ENCODE measurements at places on chromosomes 1 and 21. TPM values are rescaled to one million over a fixed set of nuclear protein-coding genes. Genes with fewer than 3 reads are reported as not detected.
A peak's percentile ranks its signal among the peaks of the same experiment; 100 is the strongest.

DNA sequence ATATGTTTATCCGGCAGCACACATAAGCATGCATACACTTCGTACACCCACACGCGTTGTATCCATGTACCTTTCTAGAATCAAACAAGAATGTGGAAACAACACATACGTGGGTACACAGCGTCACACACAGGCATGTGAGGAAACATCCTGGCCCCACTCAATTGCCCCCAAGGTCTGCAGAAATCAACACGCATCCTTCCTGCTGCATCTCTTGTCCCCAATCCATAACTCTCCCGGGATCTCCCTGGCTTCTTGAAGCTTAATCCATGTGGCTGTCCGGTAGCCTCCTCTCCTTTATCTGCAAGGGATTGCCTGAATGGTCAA, 5.5 kb upstream of the TBX15 start:
- DNase-seq: no peak

GRCh38 chr1:57959531-57960241, 535.8 kb upstream of the DAB1 start:
- DNase-seq: no peak

- DNase-seq: no peak
These were observed 576.1 kb upstream of the RGS18 start for GRCh38 chr1:191582169-191582568.

DNA sequence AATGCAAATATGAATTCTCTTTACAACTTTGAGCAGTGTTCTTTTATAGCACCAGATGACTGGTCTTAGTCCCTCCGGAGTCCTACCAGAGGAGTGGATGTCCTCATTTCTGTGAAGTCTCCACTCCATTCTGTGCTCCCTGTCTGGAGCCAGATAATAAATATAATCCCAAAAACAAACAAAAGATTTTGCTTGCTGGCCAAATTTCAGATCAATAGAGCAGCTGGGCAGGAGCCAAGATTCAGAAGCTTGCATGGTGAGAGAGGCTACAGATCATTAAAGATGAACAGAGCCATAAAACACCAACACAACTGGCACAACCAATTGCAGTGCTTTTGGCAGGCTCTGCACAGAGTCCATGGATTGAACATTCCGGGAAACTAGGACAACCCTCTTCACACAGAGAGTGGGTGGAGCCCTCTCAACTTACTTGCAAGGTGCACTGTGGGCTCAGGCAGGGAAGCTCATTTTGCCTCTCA, 231.5 kb upstream of the SNX7 start:
- no peak for DNase-seq

GRCh38 chr1:53763461-53763860, 24.5 kb upstream of the GLIS1 start:
- DNase-seq: no peak

GRCh38 chr1:229342656-229343569, at the start of gene CCSAP:
CCSAP (minus strand) TSS chr1:229343047; CDS start chr1:229342465, 582 bp downstream.
- DNase-seq: peak; percentile 75

DNA sequence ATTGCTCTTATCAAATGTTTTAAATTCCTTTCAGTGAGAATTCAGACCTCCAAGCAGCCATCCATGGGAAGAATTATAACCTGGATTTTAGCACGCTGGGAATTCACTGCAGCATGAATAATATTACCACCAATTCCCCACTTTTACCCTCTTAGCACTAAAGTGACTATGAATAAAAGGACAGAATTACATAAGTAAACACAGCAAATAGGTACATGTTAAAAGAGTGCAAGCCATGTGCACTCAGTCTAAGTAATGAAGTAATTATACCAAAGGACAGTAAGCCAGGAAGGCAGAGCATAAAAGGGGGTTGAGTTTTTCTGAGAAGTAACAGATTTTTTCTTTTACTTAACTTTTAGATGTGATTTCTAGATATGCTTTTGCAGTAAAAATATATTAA, 176.3 kb downstream of the DENND1B start:
- DNase-seq: no peak

DNA sequence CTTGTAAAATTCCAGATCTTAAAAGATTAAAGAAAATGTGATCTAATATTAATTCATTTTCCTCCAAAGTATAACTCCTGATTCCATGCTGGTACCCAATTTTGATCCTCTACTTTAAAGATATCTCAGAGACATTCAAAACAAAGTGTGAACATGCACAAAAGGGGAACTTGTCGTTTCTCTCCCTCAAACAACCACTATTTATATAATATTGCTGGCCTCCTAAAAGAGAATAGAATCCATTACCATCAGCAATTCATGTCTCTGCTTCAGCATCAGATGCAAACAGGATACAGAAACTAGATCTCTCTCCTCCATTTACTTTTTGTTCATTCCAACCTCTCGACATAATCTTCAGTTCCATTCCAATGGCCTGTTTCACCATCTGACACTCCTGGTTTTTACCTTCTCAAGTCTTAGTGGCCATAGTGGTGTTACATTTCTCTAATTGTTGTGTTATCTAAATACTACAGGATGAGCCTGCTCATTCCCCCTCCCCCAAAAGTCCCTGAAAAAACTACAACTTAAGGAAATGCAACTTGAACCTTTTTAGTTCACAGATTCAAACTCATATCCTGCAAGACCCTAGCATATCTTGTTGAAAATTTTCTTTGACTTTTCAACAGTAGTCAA, 4.1 kb downstream of the NRIP1 start:
- DNase-seq: no peak

DNA sequence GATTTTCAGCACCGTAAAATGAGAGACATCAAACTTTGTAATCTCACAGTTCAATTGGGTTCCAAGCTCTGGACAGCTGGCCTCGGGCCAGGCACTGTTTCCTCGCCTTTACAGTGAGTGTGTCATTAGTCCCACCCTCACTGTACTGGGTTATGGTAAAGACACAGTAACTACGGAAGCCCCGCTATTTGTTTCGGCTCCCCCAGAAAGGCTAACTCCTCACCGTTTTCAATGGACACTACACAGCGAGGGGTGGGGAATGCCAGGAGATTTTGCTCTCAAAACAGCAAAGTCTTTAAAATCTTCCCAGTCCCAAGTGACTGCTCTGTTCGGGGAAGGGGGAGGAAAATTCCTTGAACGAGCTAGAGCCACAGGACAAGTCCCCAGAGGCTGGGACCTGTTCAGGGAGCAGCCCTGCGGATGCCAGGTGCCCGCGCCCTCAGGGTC, 757 bp upstream of the SPSB1 start:
- DNase-seq: no peak

GRCh38 chr1:212225871-212226302, 59.3 kb upstream of the PPP2R5A start:
- DNase-seq: no peak

- no peak for DNase-seq
These were observed 10.8 kb upstream of the RGL1 start for GRCh38 chr1:183794088-183794487.

DNA sequence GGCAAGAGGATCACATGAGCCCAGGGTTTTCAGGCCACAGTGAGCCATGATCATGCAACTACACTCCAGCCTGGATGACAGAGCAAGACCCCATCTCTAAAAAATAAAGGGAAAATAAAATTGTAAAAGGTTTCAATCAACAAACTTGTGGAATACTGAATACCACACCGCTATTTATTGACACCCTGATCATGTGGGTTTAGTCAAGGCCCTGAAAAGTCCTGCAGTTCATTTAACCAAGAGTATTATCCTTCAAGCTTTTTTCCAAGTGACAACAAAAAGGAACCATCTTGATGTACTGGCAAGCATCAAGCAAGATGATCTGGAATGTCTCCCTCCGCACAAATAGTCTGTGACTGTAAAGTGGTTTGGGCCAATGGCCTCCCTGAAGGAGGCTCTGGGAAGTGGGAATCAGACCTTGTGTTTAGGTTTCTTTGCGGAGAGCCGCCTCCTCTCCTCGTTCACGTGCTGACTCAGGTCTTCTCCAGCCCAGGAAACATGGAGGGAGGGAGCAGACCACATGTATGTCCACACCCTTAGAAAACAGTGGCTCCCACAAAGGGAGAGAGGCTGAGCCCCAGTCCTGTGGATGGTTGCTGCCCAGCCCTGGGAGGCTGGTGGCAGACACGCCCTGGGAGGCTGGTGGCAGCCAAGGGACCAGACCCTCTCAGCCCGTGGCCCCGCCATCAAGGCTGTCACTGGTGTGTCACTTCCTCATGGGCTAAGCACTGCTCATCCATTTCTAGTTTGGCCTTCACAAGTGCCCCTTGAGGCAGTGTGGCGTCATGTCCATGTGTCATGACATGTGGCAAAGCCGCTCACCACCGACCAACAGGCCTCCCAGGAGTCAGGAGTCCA, 56.7 kb downstream of the RIPK4 start:
- DNase-seq: no peak

DNA sequence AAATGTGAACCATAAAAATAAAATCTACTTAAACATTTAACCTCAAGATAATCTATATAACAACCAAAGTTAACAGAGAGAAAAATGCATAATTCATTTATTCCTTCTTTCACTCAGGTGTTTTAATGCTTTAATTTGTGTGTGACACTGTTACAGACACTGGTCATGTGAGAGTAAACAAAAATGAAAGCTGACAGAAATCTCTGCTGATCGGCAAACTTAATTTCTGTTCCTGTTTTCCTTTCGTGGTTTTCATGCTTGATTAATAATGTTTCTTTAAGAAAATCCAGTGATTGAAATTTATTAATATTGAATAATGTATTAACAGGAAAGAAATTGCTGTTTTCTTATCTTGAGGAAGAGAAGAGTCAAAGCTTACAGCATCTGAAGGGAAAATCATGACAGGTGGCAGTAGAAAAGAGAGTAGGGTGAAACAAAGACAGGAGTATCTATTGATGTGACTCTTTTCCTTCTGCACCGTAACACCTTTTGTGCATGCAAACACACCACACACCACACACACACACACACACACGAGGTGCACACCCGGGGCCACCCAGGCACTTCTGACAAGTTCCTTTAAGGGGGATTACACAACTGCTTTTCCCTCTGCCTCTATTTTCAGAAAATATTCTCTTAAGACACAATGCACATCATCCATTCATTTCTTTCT, 1.6 kb downstream of the OR2AK2 start:
- DNase-seq: no peak

GRCh38 chr1:193703655-193704054, 517.2 kb upstream of the B3GALT2 start:
- DNase-seq: no peak

DNA sequence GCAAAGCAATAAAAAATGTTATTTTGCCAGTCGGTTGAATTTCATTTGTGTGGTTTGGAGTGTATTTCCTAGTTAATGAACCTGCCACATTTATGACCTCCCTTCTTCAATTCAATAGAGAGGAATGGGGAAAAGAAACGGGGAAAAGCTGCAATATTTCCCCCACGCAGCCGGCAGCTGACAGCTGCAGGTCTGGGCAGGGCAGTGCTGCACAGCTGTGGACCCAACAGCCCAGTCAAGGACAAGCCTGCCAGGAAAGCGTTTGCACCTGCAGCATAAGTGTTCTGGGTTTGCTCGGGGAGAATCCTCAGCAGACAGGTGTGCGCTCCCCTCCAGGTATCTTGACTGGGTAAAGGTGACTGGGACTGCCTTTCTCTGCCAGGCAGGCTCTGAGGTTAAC, 53.4 kb downstream of the FBXO2 start:
- no peak for DNase-seq

DNA sequence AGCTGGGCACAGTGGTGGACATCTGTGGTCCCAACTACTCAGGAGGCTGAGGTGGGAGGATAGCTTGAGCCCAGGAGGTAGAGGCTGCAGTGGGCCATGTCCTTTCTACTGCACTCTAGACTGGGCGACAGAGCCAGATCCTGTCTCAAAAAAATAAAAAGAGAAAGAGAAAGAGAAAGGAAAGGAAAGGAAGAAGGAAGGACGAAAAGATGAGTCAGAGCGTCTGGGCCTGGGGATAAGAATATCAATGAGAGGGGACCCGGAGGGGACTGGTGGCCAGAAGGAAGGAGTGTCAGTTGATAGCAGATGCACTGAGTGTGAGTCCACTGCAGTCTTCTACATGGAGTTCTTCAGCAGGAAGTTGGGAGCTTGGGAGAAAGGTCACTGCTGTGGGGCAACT, 75.6 kb downstream of the SYT6 start:
- no peak for DNase-seq

- no peak for DNase-seq
These were observed 11.7 kb downstream of the PKN2 start for GRCh38 chr1:88695781-88696180.

Gene FCRL1
- total RNA-seq: not detected

Gene MTARC1
- not detected for total RNA-seq

Gene OVAAL
- not detected for total RNA-seq

Gene CCDC28B
- 20.6 TPM for total RNA-seq

Gene B4GALT3
- 59.4 TPM for total RNA-seq

Gene RHBDL2
- total RNA-seq: not detected

Gene SYT6
- not detected for total RNA-seq

Gene TNFSF18
- not detected for total RNA-seq

Gene DISC1
- 0.60 TPM for total RNA-seq

Gene SLC9C2
- total RNA-seq: not detected

Gene MROH9
- not detected for total RNA-seq

Gene HES5
- not detected for total RNA-seq

Gene NLRP3
- total RNA-seq: 1.8 TPM

Measured in CD8-positive, alpha-beta memory T cell (primary cell).